Right renal cortex interstitium (tissue), 3 donors: ENCODE measurements at places on chromosomes 7 and 10. TPM values are rescaled to one million over a fixed set of nuclear protein-coding genes. Genes with fewer than 3 reads are reported as not detected.

MEOX2 gene
- polyA plus RNA-seq = 1.3 TPM

HKDC1 gene
- polyA plus RNA-seq = 15.4 TPM

PRLHR gene
- not detected for polyA plus RNA-seq

MMP21 gene
- polyA plus RNA-seq = 0.18 TPM

KNDC1 gene
- 4.2 TPM for polyA plus RNA-seq

TMEM184A gene
- 3.6 TPM for polyA plus RNA-seq

EPHA1 gene
- 19.1 TPM for polyA plus RNA-seq

KCP gene
- 10.5 TPM for polyA plus RNA-seq

ZNF786 gene
- 10.2 TPM for polyA plus RNA-seq

CCDC201 gene
- not detected for polyA plus RNA-seq

TSPAN33 gene
- polyA plus RNA-seq = 79.3 TPM

- no peak for DNase-seq
These were observed 78.3 kb downstream of the ATAD1 start for GRCh38 chr10:87739703-87740102.

DNA sequence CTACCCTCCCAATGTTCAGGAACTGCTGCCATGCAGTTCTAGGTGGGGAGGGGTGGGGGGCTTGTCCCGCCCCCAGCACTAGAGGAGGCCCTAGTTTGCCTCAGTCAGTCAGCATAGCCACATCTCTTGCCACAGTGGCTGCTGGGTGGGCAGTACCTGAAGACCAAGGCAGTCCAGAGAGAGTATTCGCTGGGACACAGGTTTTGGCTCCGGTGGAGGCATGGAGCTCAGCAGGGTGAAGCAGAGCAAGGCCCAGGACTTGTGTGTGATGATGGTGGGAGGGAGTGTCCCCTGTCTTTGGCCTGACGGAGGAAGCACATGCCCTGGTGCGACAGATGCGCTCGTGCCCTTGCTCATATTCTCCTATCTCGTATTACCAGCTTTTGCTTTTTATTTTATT is 24.7 kb upstream of the ZCCHC24 start:
- DNase-seq = no peak

GRCh38 chr7:98228801-98229200 is 17.6 kb downstream of the BHLHA15 start:
- no peak for DNase-seq

- no peak for DNase-seq
These were observed 781.8 kb upstream of the LRRTM3 start for GRCh38 chr10:66144016-66144415.

GRCh38 chr7:30656006-30656957 is 26.0 kb downstream of the CRHR2 start:
- no peak for DNase-seq

GRCh38 chr7:33961948-33962347 is 56.6 kb downstream of the BMPER start:
- DNase-seq = no peak

DNA sequence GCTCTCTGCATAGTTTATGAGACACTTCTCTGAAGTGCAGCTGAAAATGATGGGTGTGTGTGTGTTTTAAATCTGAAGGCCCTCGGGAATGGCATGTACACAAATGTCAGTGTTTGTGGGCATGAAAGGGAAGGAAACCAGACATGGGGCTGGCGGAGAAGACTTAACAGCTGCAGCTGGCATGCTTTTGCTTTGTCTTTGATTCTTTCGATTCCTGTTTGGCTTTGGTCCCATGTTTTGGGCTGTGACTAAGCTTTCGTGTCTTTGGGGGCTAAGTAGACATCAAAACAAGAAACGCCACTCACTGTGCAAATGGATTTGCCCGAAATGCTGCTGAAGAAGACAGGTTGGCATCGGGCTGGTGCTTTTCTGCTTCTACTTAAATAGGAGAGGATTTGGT is 179.3 kb downstream of the PFKFB3 start:
- no peak for DNase-seq

GRCh38 chr7:14191686-14192098 is 202.2 kb upstream of the ETV1 start:
- DNase-seq = no peak

DNA sequence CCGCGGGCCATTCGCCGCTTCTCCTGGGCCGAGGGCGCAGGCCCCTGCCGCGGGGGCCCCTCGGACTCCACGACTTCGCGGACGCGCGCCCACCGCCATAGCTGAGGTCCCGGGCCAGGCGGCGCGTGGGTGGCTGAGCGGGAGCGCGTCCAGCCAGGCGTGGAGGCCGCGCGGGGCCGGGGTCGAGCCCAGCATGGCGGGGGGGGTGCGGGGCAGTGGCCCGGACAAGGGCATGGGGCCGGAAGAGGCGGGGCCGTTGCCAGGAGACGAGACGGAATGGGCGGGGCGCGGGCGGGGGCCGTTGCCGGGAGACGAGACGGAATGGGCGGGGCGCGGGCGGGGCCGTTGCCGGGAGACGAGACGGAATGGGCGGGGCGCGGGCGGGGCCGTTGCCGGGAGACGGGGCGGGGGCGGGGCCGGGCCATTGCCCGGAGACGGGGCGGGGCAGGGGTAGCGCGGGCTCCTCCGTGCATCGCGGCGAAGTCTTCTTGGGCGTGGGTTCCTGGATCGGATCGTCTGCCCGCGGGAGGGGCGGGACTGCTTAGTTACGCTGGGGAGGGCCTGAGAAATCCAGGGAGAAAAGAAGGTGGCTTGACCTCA is 14.8 kb downstream of the ADAM8 start:
- no peak for DNase-seq

GRCh38 chr7:129454249-129454551 is 20.0 kb downstream of the STRIP2 start:
- no peak for DNase-seq

DNA sequence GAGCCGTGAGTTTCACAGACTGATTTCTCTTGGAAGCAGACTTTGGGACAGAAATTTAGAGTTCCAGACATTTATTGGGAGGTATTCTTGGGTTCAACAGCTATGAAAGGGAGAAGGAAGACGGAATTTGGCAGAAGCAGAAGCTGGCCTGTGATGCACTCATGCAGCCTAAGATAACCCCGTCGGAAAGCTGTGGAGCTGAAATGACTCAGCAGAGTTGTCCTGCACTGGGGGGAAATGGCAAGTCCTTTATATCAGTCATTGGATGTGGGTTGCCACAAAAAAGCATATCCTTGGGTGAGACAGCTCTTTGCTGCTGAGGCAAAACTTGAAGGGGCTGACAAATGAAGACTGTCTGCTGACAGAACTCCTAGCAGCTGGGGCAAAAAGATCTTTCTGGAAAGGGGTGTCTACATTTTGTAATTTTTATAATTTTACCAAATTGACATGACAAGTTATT is 11.5 kb upstream of the MICU1 start:
- DNase-seq = no peak

DNA sequence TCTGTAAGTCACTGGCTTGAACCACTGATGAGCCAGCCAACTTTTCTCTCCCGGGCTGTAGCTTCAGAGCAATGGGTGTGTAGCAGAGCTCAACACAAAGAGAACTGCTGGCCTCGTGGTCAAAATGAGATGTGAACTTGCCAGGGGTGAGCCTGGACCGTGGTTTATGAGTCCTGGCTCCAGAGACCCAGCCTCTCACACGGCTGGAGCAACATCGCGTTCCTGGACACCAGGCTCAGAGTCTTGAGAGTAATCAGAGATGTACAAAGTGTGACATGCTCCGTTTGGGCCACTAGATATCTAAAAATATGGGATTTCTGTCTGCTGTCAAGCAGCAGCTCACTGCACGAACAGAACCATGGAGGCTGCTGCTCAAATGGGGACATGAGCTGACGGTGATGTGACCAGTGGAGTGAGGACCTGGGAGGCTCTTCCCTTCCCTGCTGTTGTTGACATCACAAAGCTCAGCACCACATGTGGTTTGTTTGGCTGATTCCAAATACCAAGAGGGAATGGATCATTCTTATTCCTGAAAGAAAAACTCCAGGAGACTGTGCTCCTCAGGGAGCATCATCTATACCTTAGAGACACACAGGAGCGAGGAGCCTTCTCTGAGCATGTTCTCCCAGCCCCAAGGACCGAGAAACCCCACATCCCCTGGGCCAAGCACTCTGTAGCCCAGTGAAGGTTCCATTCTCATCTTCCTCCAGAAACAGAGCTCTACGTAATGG is 9.2 kb upstream of the SVIL start:
- DNase-seq = no peak

DNA sequence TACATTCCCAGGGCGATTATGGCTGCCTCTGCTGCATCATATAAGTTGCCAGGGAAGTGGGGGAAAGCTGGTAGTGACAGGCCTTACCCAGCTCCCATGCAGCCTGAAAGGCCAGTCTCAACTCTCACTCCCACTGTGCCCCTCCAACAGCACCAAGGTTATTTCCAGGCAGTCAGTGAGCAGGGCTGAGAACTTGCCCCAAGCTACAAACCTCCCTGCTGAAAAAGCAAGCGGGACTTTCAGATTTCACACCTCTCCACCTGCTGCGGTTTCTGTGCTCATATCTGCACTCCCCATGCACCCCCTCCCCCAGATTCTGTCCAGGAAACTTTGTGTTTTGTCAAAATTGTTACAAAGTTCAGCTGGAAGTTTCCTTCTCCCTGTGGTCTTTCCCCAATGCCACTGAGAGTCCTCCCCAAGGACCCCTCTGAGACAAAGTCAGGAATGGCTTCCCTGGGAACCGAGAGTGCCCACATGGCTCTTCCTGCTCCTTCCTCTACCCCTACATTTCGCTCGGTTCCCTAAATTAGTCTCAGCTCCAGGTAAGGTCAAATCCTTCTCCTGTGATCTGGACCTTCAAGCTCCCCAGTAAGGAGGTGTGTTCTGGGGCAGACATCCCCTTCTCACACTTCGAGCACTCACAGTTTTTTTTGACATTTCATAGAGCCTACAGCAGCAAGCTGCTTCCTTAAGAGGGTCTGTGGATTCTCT is 25.3 kb upstream of the WNT2 start:
- DNase-seq = no peak

DNA sequence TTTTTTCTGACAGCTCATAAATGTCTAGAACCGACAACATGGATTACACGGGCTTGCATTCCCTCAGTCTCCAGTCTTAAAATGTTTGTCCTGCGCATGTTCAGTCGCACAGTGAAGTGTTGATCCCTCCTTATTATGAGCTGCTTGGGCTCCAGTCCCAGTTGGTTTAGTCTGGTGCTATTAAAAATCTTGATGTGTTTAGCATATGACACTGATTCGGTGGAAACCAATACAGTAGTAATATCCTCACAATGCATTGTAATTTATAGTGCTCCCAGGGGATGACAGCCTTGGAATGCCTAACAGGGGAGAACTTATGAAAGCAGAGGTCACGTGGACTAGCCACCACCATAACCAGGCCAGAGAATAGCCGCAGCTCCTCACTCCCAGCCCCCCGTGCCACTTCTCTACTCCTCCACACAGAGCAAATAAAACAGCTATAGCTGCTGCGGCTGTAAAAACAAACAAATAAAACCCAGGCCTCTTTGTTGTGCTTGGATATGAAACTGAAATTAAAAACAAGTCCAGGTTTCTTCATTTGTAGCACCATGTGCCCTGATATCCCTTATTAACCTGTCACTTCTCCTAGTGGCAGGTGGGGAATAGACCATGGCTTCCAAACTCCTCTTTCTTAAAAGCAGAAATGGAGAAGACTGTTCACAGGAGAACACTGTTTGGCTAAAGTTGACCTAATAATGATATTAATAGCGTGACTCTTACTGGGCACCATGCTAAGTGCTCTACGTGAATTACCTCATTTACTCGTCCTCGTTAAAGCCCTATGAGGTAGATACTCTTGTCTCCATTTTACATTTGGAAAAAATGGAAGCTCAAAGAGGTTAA is 7.7 kb downstream of the DPCD start:
- DNase-seq = no peak

GRCh38 chr7:3194501-3195141 is 106.4 kb upstream of the SDK1 start:
- DNase-seq = no peak

- no peak for DNase-seq
These were observed 9.7 kb downstream of the ATP6V0E2 start for GRCh38 chr7:149883452-149883861.

GRCh38 chr10:76082232-76082631 is 650.8 kb downstream of the LRMDA start:
- DNase-seq = no peak

- DNase-seq = no peak
These were observed 50.5 kb downstream of the STK32C start for GRCh38 chr10:132257271-132257670.

GRCh38 chr7:22356701-22357310 is at the start of gene RAPGEF5:
Gene RAPGEF5, minus strand, starts transcription at chr7:22357154. Its CDS starts 94 bp downstream, at chr7:22357060.
- DNase-seq = no peak

- no peak for DNase-seq
These were observed 17.4 kb upstream of the ZNF273 start for GRCh38 chr7:64885520-64886240.

DNA sequence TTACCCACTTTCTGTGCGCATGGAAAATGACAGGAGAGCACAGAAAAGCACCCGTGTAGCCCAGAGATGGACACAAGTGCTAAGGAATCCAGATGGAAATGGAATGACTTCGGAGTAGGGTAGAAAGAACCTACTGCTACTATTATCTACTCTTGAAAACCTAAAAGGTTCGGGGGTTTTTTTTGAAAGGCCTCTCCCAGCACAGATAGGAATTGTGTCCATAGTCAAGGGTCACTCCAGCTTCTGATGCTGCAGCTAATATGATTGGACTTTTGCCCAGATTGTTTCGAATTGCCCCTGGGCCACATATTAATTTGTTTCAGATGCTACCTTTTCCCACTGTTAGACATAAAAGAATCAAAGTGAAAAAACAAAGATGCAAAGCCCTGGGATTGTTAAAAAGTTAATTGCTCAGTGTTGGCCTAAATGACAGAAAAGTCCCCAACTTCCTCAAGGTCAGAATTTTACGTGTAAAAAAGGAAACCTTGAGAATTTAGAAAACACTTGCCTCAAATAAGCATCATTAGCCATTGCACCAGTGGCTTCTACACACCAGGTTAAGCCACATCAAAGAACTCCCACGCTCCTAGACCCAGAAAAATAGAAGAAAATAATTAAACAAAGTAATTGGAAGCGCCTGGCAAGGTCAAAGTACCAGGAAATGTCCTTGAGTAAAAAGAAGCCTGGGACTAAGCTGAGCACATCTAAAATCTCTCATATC is 40.8 kb upstream of the INSIG1 start:
- no peak for DNase-seq

DNA sequence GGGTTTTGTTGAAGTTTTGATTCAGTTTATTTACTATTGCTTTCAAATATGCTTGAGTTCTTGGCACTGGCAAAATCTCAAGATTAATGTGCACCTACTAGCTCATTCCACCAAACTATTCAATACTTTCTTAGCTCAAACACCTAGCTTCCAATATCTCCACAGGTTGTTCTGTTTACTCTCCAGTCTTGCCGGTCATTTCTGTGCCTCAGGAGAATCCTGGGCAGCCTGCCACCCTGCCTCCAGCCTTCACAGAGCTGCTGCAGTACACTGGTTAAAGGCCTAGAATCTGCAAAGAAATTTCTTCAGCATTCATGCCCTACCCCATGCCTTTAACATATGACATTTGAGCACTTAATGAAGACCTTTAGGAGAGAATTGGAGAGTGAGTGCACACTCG is 4.0 kb upstream of the TMEM106B start:
- no peak for DNase-seq

GRCh38 chr10:127833804-127834203 is 58.9 kb downstream of the CLRN3 start:
- no peak for DNase-seq

GRCh38 chr10:486666-487322 is 202.7 kb downstream of the DIP2C start:
- DNase-seq = no peak

- DNase-seq = peak; percentile 44
These were observed 128.9 kb downstream of the RGS10 start for GRCh38 chr10:119413471-119414080.
